ENCODE measurements at places on chromosomes 6 and 20.
A peak's percentile ranks its signal among the peaks of the same experiment; 100 is the strongest.

GRCh38 chr20:18019068-18019467 is 38.6 kb downstream of the OVOL2 start:
- DNase-seq: no peak

GRCh38 chr20:19047951-19048296 is 164.5 kb upstream of the SLC24A3 start:
- no peak for DNase-seq

GRCh38 chr6:169070506-169071176 is 183.0 kb downstream of the THBS2 start:
- DNase-seq: peak; percentile 96

- DNase-seq: peak; percentile 47
These were observed 1.6 kb downstream of the TPBG start for GRCh38 chr6:82365016-82365795.

DNA sequence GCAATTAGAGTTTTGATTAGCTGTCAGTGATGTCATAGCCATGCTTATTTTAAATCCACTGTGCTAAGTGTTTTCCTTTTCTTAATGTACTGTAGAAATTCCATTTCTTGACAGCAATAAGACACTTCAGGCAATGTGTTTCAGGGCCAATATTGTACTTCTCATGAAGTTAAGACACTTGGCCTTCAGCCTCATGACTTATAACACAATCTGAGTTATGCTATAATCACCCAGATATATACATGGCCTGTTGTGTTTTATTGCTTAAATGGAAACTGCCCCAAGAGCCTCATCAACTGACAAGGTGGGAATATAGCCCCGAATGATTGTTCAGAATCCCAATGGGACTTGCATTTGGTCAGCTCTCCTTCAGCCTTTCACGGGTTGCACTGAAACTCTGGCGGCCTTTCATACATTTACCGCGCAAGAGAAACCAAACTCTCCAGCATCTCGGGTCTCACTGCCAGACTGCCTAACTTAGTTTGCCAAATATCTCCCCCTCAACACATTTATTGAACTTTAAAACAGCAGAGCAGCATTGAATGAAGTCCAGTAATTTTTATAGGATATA is 44.2 kb upstream of the TBX18 start:
- DNase-seq: no peak

GRCh38 chr6:112061605-112062004 is 7.7 kb downstream of the CCN6 start:
- DNase-seq: no peak

DNA sequence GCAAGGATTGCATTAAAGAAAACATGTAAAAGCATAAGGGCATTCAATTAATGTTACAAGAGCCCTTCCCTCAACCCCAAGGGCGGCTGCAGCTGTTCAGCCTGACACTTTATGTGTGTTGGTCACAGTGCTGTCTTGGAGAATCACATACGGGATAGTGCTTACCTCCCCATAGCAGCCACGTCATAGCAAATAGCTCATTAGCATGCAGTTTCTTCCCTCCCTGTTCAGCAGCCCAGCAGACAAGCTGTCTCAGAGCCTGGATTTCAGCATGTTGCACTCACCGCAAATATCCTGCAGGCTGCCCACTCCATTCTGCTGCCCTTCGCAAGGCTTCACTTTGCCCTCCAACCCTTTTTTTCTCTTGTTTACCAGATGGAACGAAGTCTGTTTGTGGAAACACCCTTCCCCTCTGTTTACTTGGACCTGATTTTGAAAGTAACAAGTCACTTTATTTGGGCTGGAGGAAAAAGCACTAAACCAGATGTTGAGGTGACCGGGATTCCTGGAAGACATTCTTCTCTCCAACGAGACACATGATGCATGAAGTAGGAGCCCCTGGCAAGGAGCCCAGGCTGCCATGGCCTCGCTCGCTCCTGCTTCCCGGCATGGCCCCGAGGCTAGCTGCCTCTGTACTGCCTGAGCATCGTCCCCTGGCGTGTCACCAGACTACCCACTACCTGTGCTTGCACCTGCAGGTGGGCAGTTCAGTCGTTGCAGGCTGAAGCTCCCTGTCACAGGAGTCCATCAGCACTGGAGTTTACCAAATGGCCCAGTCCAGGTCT is 151.6 kb upstream of the GMDS start:
- DNase-seq: peak; percentile 72

- DNase-seq: no peak
These were observed 579.9 kb downstream of the BMP2 start for GRCh38 chr20:7347409-7347808.

GRCh38 chr6:120260636-120261035 is 911.1 kb upstream of the MAN1A1 start:
- no peak for DNase-seq

GRCh38 chr6:127967708-127968107 is 66.8 kb upstream of the THEMIS start:
- no peak for DNase-seq

GRCh38 chr6:33177552-33178446 is 14.5 kb downstream of the COL11A2 start:
- no peak for DNase-seq

- DNase-seq: no peak
These were observed 447.0 kb downstream of the LMBRD1 start for GRCh38 chr6:69349771-69350170.

DNA sequence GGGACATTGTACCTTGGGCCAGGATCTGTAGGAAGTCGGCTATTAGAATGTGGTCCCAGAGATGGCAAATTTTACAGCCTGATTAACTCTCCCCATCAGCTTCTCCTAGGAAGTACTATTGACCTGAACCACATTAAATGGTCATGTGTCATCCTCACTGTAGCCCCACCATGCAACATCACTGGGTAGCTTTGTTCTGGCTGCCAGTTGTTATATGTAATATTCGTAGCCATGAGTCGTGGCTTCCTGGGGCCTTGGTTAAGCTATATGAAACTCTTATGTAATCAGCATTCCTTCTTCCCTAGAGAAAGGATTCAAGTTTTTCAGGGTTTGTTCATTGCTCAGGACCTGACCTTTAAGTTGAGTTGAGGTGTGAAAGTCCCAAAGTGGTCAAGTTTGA is 125.7 kb downstream of the ANKS1A start:
- peak; percentile 33 for DNase-seq

DNA sequence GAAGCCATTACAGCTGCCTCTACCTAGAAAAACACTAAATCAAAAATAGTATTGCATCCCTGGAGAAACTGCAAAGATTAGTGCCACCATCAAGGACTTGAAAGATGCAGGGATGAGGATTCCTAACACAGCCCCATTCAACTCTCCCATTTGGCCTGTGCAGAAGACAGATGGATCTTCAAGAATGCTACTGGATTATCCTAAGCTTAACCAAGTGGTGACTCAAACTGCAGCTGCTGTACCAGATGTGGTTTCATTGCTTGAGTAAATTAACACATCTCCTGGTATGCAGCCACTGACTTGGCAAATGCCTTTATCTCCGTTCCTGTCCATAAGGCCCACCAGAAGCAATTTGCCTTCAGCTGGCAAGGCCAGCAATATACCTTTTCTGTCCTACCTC is 117.4 kb downstream of the TBC1D32 start:
- DNase-seq: peak; percentile 9

- DNase-seq: no peak
These were observed 141.3 kb downstream of the FUT9 start for GRCh38 chr6:96157018-96157565.

GRCh38 chr6:7976485-7977056 is 66.0 kb upstream of the TXNDC5 start:
- no peak for DNase-seq

DNA sequence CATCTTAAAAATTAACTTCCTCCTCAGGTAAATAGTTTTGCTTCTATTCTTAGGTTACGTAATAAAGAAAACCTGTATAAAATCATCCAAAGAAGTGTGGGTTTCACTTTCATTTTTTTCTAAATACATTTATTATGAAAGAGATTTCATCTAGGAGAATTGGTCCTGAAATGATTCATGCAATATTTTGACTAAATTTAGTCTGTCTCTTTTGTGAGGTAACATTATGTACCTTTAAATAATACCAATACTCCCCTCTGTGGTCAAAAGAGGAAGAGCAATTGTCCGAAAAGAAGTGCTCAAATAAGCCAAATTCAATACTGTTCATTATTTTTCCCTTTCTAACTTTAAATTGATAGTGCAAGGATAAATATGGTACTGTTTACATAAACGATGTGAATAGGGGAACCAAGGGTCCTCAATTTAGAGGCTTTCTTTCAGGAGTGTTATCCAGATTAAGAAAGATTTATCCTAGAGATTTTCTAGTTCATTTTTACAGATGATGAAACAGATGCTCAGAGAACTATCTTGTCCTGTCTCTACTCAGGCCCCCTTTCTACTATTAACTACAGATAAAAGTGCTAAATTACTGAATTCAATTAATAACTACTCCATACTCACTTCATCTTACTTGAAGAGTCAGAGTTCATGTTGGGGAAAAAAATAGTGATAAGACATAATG is 26.2 kb downstream of the CYP39A1 start:
- DNase-seq: peak; percentile 22

DNA sequence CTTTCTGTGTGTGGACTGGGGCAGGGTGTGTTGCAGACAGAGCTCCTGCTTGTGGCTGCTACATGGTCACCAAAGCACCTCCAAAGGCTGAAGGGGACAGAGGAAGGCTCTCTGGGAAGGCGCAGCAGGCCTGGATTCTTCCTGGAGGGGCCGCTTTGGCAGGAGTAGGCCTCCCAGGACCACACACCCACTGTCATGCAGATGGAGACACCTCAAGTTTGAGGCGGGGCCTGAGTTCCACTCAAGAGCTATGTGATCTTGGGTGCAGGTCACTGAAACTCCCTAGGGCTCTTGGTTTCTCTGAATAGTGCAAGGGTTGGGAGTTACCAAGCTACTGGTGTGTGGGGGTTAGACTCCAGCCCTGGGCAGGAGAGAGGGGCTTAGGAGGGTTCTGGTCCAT is 27.9 kb downstream of the EFCAB8 start:
- DNase-seq: no peak

GRCh38 chr6:30020626-30021025 is 40.4 kb upstream of the POLR1H start:
- no peak for DNase-seq

GRCh38 chr6:79266051-79266450 is 31.6 kb upstream of the HMGN3 start:
- DNase-seq: no peak

DNA sequence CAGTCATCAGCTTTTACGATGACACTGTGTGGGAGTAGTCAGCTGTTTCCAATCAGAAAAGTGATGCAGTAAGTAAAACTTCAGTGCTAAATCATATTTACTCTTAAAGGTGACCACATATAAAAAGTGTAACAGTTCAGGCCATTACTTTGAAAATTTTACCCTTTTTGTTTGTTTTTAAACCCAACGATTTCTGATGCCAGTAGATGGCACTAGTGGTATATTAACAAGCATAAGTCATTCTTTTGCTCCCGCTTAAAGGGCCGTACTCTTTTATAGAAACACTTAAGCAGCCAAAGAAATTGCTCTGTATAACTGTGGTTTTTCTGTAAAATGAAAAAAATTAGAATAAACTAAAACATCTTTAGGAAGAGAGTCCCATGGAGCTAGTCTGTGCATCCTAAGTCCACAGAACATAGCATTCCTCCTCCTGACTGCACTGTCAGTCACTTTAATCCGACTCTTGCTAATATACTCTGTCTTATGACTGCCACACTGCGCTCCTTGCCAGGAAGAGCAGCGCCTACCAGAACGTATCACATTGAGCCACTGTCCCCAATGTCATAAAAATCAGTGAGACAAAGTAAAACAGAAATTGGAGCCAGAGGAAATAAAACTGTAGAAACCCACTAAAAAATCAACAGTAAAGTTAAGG is 25.0 kb downstream of the HEBP2 start:
- DNase-seq: peak; percentile 60
